ENCODE measurements at places on chromosomes 4 and X.

- no peak for DNase-seq
Measured at GRCh38 chr4:176276710-176277109, 7.7 kb upstream of the ASB5 start.

- no peak for DNase-seq
Measured at GRCh38 chr4:35644591-35644990, 599.7 kb downstream of the ARAP2 start.

DNA sequence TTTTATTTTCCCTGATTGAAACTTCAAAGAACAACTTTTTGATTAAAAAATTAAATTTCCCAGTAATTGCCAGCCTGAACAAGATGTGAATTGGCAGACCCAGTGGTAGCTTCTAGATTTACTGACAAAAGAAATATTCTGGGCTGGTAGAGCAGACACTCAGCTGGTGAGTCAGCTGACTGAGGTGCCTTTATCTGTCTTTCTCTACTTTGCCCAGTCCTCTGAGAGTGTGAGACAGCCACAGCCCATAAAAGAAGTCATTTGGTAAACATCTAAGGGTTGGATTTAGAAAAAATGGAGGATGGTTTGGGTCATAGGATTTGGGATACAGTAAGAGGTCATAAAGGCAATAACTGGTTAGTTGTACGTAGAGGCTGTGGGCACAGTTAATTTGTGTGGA, 54.5 kb downstream of the CCSER1 start:
- no peak for DNase-seq

DNA sequence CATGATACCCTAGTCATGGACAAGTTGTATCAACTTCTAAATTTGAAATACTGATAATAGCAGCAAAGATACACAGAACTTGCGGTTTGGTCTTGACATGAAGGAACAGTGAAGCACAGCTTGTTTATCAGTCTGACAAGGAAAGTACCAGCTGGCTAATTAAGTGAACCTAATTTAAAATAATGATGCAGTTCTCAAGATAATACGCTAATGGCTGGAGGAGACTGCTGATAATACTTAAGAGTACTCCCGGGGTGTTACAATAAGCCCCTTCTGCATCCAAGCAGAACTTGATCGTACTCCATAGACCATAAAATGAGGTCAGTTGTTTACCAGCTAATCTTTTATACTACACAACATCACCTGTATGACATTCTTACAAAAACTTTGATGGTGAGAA, 697.5 kb downstream of the FSTL5 start:
- DNase-seq: no peak

GRCh38 chr4:110854021-110854678, 231.3 kb upstream of the PITX2 start:
- DNase-seq: no peak

DNA sequence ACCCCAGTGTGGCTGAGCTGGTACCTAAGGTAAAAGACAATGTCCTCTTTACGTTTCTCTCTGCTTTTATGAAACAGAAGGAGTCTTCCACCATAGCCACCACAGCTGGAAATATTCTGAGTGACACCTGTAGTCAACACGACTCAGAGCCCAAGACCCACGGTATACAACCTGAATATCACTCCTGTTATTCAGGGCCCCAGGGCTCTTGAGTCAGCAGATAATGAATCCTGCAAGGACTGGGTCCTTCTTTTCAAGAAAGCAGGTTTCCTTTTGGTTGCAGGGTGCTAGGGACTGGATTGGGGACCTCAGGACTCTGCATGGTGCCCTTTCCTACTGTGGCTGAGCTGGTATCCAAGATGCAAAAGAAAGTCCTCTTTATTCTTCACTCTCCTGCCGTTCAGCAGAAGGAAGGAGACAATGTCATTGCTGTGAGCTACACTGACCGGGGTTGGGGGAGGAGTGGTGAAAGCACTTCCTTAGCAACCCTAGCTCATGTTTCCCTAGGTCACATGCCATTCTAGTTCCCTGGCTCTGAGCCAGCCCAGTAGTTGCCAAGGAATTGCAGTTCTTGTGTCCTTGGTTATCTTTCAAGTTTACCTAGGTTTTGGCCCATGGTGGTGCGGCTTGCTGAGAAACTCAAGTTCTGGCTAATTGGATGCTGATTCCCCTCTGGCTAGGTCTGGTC, 23.7 kb upstream of the UNC5C start:
- peak; percentile 21 for DNase-seq

GRCh38 chr4:8539661-8540060, 40.5 kb upstream of the GPR78 start:
- no peak for DNase-seq

GRCh38 chrX:117641913-117642656, 474.5 kb downstream of the KLHL13 start:
- no peak for DNase-seq

- DNase-seq: no peak
Measured at GRCh38 chr4:158282252-158282651, 72.0 kb downstream of the TMEM144 start.

- DNase-seq: no peak
Measured at GRCh38 chr4:150934022-150934421, 81.1 kb downstream of the LRBA start.

DNA sequence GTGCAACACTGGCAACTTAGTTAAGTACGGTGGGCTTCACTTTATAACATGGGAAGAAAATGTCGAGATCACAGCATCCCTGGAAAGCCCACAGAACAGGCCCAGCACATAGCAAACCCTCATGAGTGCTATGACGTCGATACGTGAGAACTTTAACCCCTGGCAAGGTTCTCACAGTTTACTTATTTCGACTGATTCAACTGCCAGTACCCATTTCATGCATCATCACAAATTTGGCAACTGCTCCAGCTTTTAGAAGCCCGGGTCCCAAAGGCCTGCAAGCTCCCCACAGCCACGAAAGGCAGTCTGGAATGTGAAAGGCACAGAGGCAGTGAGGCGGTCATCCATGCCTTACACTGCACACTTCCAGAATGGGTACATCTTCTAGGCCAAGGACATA, 41.2 kb downstream of the RELL1 start:
- no peak for DNase-seq

- no peak for DNase-seq
Measured at GRCh38 chr4:151197247-151197646, 79.7 kb upstream of the PRSS48 start.

DNA sequence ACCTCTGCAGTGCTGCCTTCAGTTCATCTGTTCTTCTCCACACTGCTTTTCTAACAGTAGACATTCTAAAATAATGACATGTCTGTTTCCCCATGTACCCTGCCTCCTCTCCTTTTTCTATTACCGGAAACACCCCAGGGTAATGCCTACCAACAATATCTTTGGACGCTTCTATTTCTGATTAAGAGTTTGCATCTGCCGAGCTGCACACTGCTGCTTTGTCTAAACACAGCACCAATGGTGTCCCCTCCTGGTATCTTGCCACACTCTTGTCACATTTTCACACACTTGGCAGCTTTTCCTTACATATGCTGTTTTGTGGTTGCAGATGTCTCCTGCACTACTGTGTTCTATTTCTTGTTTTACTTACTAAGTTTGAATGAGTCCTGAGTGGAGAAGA, 288.8 kb downstream of the GRIA2 start:
- no peak for DNase-seq

DNA sequence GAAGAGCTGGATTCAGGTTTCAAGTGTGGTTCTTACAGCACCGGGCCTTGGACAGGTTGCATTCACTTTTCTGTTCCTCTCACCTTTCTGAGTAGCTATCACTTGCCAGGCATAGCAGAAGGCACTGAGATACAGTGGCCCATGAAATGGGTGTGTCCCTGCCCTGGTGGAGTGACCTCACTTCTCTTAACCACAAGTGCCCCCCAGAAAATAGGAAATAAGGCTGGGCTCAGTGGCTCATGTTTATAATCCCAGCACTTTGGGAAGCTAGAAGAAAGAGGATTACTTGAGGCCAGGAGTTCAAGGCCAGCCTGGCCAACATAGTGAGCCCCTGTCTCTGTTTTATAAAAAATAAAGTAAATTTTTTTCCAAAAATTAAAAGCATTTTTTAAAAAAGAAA, 101.7 kb upstream of the KIT start:
- no peak for DNase-seq

DNA sequence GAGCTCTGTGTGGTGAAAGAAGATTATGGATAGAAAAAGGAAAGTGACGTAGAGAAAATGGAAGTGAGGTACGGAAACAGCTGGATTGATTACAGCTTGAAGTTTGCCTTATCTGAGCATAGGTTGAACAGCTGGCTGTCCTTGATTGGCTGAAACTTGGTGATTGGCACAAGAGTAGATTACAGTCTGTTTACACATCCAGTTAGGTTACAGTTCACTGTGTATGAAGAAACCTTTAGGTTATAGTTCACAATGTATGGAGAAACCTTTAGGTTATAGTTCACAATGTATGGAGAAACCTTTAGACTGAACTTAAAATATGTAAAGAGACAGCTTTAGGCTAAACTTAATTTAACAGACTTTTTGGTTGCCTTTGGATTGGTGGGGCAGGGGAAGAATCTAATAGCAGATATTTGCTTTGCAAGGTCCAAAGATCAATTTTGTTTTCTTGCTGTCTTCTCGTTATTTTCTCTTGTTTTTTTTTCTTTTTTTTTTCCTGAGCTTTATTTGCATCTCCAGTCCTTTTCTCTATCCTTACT, 15.6 kb upstream of the ART3 start:
- DNase-seq: no peak

DNA sequence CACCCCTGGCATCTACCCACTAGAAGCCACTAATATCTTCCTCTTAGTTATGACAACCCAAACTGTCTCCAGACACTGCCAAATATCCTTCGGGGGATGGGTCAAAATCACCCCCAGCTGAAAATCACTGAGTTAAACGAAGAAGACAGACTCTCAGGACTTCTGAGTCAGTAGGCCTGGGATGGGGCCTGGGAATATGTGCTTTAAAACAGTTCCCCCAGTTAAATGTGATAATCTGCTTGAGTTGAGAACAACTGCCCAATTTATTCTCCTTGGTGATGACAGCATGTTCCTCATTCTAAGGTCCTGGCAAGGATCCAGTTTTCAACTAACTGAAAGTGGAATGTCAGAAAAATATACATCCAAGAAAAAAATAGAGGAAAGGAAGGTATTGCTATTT, 52.4 kb downstream of the CBLL2 start:
- no peak for DNase-seq

- peak; percentile 11 for DNase-seq
Measured at GRCh38 chr4:98657531-98658286, 702 bp downstream of the TSPAN5 start.

GRCh38 chrX:119017077-119017476, 42.7 kb downstream of the LONRF3 start:
- no peak for DNase-seq

DNA sequence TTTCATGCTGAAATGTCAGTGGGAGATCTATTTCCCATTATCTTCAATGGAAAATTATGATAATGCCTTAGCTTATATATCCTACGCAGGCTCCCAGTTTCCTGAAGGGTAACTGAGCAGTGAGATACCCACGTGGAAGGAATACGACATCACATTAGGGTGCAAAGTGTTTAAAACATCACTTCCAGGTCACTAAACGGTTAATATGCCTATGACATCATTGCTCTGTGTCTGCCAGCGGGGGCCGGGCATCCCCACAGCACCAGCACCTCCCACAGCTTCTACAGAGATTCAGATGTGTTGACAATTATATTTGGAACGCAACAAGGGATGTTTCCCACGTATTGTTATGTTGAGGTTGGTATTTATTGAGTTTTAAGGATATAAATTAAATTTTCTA, 27.1 kb downstream of the TMEM271 start:
- DNase-seq: no peak

DNA sequence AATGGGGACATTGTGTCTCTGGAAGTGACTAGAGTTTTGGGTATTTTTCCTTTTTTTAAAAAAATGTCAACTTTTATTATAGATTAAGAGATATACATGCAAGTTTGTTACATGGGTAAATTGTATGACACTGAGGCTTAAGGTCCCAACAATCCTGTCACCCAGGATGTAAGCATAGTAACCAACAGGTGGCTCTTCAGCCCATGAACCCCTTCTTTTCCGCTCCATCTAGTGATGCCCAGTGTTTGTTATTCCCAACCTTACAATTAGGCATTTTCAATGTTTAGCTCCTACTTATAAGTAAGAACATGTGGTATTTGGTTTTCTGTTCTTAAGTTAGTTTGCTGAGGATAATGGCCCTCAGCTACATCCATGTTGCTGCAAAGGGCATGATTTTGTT, 102.7 kb downstream of the GRID2 start:
- no peak for DNase-seq

GRCh38 chrX:69365349-69365748, 138.8 kb upstream of the NALF2 start:
- DNase-seq: no peak

DNA sequence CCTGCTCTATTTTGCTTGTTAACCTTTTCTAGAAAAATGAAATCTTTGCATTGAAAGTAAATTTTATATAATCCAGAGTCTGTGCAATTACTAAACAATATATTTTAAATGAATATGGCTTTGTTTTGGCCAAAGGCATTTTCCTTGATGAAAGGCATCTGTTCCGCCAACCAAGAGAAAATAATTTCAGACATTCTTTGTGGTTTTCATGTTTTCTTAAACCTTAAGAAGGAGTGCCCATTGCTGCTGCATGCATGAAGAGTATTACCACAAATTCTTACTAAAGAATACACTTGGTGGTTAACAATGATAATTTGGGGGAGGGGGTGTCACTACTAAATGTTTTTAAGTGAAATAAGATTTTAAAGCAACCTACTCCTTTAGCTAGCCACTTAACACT, 2.7 kb upstream of the PDGFC start:
- no peak for DNase-seq

DNA sequence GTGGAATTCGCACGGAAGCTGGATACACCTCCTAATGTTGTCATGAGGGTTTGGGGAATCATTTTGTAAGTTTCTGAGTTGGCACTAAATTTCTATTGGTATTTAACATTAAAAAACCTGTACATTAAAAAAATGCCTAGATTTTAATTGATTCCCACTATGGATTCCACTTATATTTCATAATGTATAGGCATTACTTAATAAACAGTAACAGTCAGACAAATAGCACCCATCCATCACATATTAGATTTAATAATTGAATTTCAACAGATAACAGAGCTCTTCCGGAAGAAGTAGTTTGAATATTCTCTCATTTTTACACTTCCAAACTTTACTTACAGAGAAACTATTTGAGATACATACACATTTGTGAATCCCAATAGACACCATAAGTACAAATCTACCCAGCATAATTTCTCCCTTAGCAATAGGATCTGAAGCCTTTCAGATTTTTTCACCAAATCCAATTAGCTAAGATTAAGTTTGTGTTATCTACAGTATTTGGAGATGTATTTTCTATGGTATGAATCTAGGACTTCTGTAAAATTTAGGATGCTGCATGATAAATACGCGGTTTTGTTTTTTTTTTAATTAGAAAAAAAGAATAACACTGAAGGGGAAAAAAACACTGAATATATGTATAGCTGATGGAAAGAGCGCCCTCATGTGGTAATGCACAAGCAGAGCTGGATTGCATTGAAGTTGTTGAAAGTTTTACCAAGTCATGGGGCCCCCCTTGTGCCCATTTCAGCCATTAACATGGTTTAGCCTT, 12.2 kb upstream of the ODAM start:
- DNase-seq: no peak

- DNase-seq: no peak
Measured at GRCh38 chrX:100979881-100980607, 10.5 kb downstream of the ARL13A start.

Measured in CD4-positive, alpha-beta T cell treated with Interferon alpha-2 for 1 hour (primary cell).